A549 (cell line): ENCODE measurements at places on chromosomes 2 and 18.

DNA sequence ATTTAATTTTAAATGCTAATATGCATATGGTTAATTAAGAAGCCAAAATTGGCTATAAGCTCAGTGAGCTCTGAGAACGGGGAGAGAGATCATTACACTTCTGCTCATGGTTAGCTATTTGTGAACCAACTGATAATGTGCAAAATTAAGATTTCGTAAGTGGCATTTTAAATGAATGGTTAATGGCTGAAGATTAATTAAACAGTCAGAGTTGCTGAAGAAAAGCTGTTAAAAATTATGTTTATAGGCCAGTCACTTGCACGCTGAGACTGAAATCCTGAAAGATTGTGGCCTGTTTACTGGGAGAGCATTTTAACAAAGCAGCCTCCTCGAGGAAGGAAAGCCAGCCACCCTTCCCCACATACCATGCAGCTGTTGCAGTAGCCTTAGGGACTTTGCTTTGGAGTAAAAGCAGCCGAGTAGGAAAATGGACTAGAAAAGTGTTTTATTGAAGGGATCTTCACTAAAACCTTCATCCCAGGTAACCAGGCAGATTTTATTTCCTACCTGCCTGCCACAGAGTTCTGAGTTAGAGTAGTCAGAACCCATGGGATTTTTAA is 218.8 kb upstream of the NRP2 start:
- DNase-seq: no peak

GRCh38 chr2:16235747-16236146 is 295.4 kb downstream of the MYCN start:
- DNase-seq: no peak

DNA sequence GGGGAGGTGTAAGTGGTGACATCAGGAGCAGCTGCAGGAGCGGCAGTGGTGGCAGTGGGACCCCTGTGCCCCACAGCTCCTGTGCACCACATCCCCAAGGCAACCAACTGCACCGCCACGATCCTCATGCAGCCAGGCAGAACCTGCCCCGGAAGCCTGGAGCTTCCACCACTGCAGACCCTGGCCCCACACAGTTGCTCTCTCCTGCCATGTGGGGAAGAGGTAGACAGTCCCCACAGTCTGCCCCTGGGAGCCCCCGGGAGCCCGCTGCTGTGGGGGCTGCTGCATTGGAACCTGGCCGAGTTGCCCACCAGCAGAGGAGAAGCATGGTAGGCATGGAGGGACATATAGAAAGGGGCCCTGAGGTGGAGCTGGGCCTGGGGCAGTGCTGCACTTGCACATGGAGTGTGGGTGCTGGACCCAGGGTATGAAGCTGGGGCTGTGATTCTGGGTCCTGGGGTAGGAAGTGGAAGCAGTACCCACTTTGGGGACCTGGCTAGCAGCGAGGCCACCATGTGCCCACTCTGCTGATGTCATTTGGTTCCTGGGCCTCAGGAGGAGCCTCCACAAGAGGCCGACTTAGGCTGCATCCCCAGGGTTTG is 623.3 kb upstream of the LRRTM4 start:
- DNase-seq: no peak

DNA sequence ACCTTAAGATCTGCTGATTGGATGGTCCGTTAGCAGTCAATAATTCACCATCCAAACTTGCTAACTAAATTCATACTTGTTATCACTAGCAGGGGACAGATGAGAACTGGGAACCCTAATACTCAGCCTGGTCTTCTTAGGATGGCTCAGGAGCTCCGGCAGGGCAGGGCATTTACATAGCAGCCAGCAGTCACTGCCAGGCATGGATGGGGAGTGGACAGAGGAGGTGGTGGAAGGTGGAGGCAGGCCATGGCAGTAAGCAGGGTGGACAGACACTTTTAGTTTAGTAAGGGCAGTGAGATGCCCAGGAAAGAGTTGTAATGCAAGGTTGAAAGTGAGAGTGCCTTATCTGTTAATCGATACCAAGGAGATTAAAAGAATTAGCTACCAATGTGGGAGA is 392.2 kb upstream of the CHST9 start:
- no peak for DNase-seq

DNA sequence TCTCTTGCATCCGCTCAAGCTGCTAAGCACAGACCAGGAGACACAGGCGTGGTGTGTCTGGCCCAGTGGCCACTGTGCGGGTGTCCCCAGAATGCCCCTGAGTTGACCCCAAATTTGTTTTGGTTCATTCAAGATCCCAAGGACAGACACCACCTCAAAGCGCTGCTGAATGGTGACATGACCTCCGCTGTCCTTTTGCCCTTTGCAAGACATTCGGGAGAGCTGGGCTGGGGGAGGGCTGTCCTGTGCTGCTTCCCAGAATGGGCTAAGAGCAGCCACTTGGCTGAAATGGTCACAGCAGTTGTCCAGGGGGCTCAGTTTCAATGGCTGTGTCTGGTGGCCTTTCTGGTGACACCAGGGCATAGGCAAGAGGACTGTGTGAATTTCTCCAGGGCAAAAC is 84.1 kb downstream of the SMIM21 start:
- no peak for DNase-seq

DNA sequence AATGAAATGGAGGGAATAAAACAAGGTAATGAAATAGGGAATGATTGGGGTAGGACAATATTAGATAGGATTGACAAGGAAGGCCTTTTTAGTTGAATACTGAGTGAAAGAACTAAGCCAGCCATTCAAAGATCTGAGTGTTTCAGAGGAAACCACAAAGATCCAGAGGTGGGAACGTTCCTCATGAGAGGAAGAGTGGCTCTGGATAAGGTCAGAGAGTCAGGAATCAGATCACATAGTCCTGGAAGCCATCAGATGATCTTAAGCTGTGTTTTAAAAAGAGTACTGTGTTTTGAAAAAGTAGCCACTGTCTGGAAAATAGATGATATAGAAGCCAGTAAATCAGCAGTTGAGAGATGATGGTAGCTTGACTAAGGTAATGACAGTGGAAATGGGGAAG is 11.8 kb downstream of the TTLL4 start:
- no peak for DNase-seq

GRCh38 chr2:169661265-169661664 is 32.9 kb downstream of the CFAP210 start:
- no peak for DNase-seq

- no peak for DNase-seq
These were observed 11.8 kb downstream of the TBR1 start for GRCh38 chr2:161427664-161428587.

DNA sequence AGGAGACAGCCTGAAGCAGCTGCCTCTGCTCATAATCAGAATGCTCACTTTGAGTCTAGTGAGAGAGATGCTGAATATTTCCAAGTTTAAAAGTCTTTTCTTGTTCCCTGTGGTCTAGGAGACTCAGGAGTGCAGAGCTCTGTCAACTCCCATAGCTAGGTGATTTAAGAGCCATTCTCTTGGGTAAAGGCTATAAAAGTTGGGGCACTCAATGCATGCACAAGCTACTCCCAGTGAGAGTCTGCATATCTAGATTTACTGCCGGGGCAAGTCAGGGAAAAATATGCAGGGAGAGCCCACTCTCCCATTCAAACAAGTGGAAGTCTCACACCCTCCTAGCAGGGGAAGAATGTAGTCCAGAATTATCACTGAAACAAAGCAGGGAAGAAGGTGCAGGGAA is 408.6 kb upstream of the KCNJ3 start:
- DNase-seq: no peak

DNA sequence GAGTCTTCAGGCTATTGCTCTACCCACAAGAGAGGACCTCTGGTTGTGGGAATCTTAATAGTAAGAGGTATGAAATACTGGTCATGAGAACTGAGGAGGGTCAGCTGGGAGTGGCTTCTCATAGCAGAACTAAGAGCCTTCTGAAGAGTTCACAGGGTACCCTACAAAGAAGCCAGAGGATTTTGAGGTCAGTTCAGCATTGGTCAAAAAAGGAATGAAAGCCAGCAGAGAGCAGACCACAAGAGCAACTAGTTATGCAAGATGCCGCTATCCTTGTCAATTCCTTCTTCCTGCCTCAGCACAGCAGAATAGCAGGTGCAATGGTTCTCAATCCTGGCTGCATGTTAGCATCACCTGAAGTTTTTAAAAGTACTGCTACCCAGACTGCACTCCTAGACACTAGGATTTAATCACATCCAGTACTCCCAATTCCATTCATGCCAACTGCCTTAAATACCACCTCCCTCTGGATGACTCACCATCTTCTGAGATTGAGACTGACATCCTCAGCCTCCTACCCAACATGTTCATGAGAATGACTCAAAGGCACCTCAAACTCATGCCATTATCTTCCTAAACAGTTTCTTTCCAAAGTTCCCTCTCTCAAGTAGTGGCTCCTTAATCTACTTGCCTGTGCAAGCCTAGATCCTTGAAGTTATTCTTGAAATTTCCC is 81.0 kb upstream of the RBMS1 start:
- peak; percentile 65 for DNase-seq

- no peak for DNase-seq
These were observed 95.3 kb downstream of the DOK6 start for GRCh38 chr18:69495841-69496533.

DNA sequence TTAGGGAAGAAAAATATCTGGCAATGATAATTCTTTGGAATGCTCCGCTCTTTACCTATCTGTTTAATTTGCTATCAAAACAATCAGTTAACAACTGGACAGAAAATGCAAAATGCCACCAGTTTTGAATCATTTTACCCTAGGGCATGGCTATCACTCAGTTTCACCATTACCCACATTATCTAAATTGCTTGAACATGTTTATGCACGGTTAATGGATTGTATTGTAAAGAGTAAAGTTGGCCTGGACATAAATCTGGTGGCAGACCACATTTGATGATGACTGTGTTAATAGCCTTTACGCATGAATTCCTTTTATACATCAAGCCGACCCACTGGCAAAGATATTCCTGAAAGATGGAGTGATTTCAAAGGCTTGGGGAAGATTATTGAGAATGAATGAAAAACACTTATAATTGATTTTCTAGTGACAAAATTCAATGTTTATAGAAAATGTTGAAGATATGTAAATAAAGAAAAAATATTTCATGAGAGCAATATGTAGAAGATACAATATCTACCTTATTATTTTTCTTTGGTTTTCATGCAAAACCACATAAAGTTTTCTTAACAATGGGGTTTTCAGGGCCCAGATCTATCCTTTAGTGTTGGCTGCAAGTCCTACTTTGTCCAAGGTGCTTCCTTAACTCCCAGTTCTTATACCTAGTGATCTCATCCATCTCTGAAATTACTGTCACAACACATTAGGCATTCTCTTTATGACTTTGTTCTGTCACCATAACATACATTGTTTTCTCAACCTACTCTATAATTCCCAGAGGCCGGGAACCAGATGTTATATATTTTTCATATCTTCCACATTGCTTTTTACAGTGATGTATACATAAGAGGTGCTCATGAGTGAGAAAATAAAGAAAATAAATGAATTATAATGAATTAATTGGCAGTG is 265.1 kb downstream of the RIT2 start:
- DNase-seq: no peak

GRCh38 chr2:204201507-204201906 is 264.9 kb downstream of the ICOS start:
- DNase-seq: no peak

- DNase-seq: no peak
These were observed 980.8 kb downstream of the TSN start for GRCh38 chr2:122736279-122736678.

GRCh38 chr18:45481821-45482220 is 133.5 kb upstream of the SLC14A2 start:
- DNase-seq: no peak

DNA sequence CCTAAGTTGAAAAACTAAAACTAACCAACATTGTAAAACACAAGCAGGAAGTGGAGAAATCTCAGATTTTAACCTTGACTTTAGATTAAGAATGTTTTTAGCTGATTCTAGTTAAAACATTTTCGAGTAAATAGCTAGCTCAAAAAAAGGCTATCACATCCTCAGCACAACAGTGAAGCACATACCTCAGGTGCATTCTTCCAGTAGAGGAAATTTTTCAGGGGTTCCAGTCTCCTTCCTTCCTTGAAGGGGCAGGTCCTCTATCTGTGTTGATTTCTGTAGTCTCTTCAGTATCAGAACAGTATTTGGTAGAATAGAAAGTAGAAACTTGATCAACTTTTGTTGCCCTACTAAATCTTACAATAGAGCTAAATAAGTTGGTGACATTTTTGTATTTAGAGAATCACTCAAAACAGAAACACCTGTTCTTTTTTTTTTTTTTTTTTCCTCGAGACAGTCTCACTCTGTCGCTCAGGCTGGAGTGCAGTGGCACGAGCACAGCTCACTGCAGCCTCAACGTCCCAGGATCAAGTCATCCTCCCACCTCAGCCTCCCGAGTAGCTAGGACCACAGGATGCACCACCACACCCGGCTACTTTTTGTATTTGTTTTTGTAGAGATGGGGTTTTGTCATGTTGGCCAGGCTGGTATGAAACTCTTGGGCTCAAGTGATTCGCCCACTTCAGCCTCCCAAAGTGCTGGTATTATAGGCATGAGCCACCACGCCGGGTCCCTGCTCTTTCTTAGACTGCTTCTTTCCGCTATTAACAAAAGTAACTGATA is 6.9 kb upstream of the GPR155 start:
- DNase-seq: no peak

GRCh38 chr18:59024829-59025228 is 114.9 kb upstream of the SEC11C start:
- DNase-seq: no peak

DNA sequence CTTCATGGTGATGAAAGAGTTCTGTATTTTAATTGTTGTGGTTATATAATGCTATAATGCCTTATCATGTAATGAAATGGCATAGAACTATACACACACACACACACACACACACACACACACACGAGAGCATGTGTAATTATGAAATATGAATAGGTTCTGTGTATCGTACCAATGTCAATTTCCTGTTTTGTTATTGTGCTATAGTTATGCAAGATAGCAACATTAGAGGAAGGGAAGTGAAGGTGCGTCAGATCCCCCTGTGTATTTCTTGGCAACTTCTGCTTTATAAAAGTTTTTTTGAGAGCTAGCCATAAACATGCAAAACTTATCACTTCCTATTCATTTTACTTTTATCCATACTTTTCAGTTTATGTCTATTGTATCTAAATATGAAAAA is 60.7 kb upstream of the ARHGAP15 start:
- no peak for DNase-seq

GRCh38 chr2:207408086-207408794 is 121.5 kb upstream of the CREB1 start:
- peak; percentile 88 for DNase-seq

DNA sequence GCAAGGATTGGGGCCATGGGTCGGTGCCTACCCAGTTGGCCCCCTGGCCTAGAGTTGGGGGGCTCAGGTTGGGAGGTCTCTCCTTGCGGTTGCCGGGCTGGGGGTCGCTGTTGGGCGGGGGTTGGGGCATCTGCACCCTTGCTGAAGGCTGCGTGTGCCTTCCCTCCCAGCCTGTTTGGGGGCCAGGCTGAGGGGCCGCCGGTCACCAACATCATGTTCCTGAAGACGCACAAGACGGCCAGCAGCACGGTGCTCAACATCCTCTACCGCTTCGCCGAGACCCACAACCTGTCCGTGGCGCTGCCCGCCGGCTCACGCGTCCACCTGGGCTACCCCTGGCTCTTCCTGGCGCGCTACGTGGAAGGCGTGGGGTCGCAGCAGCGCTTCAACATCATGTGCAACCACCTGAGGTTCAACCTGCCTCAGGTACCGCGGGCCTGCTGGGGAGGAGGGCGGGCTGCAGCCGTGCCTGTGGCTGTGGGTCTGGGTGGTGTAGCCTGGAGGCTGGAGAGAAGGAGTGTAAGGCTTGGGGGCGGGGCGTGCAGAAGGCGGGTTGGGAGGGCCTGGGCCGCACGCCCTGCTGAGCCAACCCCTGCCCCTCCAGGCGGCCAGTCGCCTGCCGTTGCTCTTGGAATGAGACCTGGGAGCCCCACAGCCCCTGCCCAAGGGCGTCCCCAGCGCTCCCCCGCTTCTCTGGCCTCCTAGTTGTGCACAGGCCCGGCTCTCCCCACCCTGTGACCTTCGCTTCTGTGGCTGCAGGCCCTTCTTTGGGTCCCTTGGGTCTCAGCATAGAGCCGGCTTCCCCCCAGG is 7.2 kb upstream of the NEU4 start:
- DNase-seq: no peak
